ENCODE measurements at places on chromosomes 6 and 20.

- DNase-seq: no peak
Observed at GRCh38 chr6:133892813-133893691, 4.1 kb downstream of the TCF21 start.

DNA sequence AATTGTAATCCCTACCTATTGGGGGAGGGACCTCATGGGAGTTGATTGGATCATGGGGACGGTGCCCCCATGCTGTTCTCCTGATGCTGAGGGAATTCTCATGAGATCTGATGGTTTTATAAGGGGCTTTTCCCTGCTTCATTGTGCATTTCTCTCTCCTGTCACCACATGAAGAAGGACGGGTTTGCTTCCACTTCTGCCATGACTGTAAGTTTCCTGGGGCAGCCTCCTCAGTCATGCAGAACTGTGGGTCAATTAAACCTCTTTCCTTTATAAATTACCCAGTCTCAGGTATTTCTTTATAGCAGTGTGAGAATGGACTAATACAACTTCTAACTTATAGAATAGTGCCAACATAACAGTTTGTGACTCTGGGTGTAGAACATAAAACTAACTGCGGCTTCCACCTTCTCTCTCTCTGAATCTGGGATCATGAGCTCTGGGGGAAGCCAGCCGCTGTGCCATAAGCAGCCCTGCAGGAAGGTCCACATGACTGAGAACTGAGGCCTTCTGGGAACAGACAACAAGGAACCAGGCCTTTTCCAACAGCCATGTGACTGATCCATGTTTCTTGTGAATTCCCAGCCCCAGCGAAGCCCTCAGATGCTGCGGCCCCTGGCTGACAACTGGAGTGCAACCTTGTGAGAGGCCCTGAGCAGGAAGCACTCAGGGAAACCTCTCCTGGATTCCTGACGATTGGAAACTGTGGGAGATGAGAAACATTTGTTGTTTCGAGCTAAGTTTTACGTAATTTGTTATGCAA lies 3.4 kb upstream of the HLA-A start:
- DNase-seq: no peak

GRCh38 chr6:41728954-41729353 lies 6.5 kb downstream of the TFEB start:
- DNase-seq: no peak

GRCh38 chr6:113147544-113147943 lies 709.6 kb upstream of the MARCKS start:
- no peak for DNase-seq

Measured in right lung (tissue), 10 donors.